ENCODE measurements at places on chromosomes 7 and 10. TPM values are rescaled to one million over a fixed set of nuclear protein-coding genes. Genes with fewer than 3 reads are reported as not detected.
A peak's percentile ranks its signal among the peaks of the same experiment; 100 is the strongest.

The SORBS1 gene
- total RNA-seq: 29.4 TPM

DNA sequence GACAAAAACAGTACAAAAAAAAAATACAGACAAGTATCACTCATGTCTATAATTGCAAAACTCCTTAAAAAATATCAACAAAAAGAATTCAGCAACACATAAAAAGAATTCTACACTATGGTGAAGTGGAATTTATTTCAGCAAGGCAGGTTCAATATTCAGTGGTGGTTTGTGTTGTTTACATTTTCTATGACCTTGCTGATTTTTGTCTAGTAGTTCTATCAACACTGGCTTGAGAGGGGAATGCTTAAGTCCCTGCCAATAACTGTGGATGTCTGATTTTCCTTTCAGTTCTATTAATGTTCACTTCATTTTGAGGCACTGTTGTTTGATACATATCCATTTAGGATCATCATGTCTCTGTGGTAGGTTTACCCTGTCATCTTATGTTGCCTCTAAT lies 58.5 kb downstream of the CADPS2 start:
- H3K27me3 ChIP-seq: no peaks in the 10 kb centered on the region
- no peaks in the 10 kb centered on the region for H3K36me3 ChIP-seq
- DNase-seq: no peak

GRCh38 chr7:38759028-38759427 lies 127.9 kb upstream of the AMPH start:
- no peak for DNase-seq
- H3K4me3 ChIP-seq: no peak overlapping the region
- H3K27me3 ChIP-seq: no peaks in the 10 kb centered on the region

DNA sequence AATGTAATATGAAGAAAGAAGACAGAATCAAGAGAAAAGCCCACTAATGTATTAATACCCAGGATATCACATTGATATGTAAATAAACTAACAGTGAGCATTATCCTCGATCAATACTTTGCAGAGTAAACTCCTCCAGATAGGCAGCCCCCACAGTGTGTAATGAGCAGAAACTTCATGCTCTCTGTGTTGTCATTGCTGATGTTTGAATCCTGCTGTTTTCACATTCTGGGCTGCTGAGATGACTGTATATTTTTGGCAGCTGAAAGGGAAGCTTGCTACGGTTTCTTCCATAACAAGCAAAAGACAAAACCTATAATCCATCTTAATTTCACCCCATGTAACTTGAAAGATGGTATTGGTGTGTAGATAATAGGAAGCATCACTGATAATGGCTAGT lies 15.3 kb upstream of the THSD7A start:
- no peak for DNase-seq
- H3K36me3 ChIP-seq: no peaks in the 10 kb centered on the region
- peak overlapping the region; percentile 60 for H3K27ac ChIP-seq
- H3K27me3 ChIP-seq: no peaks in the 10 kb centered on the region
- H3K4me1 ChIP-seq: peaks cover 19% of the 10 kb centered on the region

DNA sequence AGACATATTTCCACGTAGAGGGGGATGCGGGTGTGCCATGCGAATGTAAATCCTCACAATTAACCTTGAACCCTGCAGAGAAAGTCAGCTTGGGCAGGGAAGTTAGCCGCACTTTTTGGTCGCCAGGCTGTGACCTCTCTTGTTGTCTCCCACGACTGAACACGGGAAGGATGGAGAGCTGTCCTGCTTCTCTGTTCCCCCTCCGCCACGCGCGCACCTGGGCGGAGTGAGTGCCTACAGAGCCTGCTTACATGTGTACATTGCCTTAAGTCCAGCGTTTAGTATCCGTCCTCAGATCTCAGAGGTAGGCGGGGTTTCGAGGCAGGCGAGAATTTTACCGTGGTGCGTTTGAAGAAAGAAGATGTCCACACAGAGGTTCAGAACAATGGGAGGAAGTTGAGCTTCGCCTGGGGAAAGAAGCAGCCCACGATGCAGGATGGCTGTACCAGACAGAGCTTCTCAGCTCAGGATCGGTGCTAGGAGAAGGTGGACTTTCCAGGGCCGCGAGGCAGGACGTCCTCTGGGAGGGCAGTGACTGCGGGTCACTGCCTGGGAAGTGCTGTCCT lies 482 bp upstream of the ERCC6 start:
- DNase-seq: peak; percentile 24
- no peaks in the 10 kb centered on the region for H3K36me3 ChIP-seq
- H3K4me3 ChIP-seq: peak overlapping the region; percentile 78
- peaks cover 10% of the 10 kb centered on the region for H3K4me1 ChIP-seq
- peak overlapping the region; percentile 76 for H3K27ac ChIP-seq
- H3K27me3 ChIP-seq: peaks cover 11% of the 10 kb centered on the region

GRCh38 chr7:151023232-151023631 lies 1.1 kb downstream of the ATG9B start:
- no peak overlapping the region for H3K4me3 ChIP-seq
- H3K4me1 ChIP-seq: peaks cover 2% of the 10 kb centered on the region
- DNase-seq: no peak
- H3K27me3 ChIP-seq: no peaks in the 10 kb centered on the region
- no peaks in the 10 kb centered on the region for H3K36me3 ChIP-seq

DNA sequence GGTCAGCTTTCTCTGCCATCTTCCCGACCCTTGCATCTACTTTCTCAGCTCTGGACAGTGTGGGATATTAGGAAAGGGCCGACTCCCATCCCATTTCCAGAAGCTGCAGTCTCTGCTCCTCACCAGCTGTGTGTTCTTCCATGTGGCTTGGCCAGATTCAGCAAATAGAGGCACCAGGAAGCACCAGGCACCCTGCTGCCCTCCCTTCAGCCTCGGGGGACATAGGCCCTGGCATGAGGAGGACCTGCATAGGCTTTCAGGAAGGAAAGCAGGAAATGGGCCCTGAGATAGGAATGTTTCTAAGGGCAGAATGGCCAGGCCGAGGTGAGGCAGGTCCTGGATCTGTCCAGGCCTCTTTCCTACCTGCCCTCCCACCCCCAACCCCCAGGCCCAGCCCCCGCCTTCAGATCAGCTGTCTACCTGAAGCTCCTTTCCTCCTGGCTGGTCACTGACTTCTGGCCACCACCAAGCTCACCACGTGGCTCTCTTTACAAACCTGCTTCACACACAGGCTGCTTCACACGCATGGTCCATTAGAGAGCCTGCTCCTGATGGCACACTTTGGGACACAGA lies 27.5 kb upstream of the PURB start:
- no peaks in the 10 kb centered on the region for H3K27me3 ChIP-seq
- H3K4me1 ChIP-seq: peaks cover 11% of the 10 kb centered on the region
- no peak overlapping the region for H3K4me3 ChIP-seq

GRCh38 chr10:113897693-113898618 lies 43.5 kb downstream of the NHLRC2 start:
- peaks cover 18% of the 10 kb centered on the region for H3K36me3 ChIP-seq
- no peak for DNase-seq
- no peak overlapping the region for H3K4me3 ChIP-seq

- no peak overlapping the region for H3K27ac ChIP-seq
- H3K27me3 ChIP-seq: no peaks in the 10 kb centered on the region
- DNase-seq: no peak
- H3K4me1 ChIP-seq: no peaks in the 10 kb centered on the region
- H3K36me3 ChIP-seq: no peaks in the 10 kb centered on the region
- no peak overlapping the region for H3K4me3 ChIP-seq
Observed at GRCh38 chr10:58797356-58797755, 284.7 kb downstream of the BICC1 start.

DNA sequence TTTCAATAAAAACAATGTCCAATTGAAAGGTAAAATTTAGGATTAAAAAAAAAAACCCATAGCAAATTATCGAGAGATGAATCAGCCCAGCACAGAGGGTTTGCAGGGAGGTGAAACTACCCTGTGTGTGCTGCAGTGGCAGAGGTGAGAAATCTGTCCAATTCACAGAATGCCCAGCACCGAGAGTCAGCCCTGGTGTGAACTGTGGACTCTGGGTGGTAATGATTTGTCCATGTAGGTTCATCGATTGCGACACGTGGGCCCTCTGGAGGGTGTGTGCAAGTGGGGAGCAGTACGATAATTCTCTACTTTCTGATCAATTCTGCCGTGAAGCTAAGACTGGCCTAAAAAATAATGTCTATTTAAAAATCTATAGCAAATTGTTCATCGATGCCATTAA lies 94.5 kb upstream of the PFKP start:
- H3K36me3 ChIP-seq: no peaks in the 10 kb centered on the region
- H3K27ac ChIP-seq: no peak overlapping the region
- H3K27me3 ChIP-seq: no peaks in the 10 kb centered on the region
- no peak for DNase-seq

DNA sequence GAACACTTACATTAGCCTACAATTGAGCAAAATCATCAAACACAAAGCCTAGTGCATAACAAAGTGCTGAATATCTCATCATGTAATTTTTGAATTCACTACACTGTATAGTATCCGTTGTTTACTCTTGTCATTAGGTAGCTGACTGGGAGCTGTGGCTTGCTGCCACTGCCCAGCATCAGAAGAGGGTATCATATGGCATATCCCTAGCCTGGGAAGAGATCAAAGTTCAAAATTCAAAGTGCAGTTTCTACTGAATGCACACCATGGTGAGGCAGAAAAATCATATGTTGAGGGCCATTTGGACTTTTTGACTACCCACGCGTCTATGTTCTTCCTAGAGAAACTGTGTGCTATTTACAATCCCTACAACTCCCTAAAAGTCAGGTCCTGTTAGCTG lies 7.5 kb upstream of the ZC3HAV1 start:
- H3K4me1 ChIP-seq: peaks cover 13% of the 10 kb centered on the region
- no peak overlapping the region for H3K4me3 ChIP-seq
- no peak overlapping the region for H3K27ac ChIP-seq
